Neural crest cell (in vitro differentiated cells): ENCODE measurements at places on chromosomes 7 and 10.
A peak's percentile ranks its signal among the peaks of the same experiment; 100 is the strongest.

GRCh38 chr7:88218836-88219605, 817 bp downstream of the SRI start:
- DNase-seq: peak; percentile 26

GRCh38 chr10:25441270-25441669, 266.5 kb downstream of the GPR158 start:
- no peak for DNase-seq

DNA sequence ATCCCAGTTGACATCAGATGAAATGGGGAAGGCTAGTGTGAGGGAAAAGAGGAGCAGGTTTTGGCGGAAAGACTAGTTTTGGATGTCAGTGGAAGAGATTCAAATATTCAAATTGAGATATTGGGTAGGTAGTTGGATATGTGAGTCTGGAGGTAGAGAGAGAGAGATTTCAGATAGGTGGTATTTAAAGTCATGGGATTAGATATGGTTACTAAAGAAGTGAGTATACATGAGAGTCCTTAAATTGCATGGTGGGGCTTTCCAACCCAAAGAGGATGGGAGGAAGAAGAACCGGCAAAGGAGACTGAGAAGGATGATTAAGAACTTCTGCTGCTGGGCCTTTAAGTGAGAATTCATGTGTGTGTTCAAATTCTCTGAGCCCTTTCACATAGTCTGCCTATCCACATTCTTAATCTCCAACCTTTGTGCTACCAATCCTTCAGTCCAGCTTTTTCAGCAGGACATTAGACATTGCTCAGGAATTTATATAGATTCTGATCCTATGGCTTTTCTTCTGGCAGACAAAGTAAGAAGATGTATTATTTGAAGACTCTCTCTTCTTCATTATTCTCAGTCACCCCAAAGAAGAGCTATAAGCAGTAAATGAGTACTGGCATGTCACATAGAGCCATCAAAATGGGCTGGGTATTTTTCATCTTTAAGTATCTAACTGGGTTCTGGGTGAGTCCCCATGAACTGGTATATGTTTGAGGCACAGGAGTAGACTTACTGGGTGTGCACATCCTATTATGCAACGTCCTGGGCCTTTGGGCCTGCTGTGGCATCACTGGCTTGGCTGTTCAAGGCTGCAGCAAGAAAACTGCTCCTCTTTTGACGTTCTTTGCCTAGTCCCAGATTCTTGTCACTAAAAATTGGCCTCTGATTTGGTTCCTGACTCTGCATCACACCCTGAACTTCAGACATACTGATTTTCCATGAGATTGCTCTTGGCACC, 33.6 kb downstream of the ST7 start:
- no peak for DNase-seq

DNA sequence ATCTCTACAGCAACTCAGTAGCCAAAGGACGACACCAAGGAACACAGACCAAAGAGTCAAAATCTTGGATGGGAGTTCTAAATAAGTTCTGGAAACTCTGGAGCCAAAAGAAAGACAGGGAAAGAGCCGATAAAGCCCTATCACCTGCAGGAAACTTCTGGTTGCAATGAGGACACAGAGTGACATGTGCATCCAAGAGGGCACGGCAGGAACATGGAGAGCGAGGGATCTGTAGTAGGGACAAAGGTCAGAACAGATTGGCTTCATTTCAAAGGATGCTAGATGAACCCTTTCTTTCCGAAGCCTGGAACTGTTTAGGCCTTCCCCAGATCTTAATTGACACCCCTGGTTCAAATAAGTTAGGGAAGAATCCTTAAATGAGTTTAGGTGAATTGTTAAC, 39.5 kb downstream of the CACNA2D1 start:
- DNase-seq: no peak

- DNase-seq: peak; percentile 43
These were observed 7.4 kb upstream of the MICALL2 start for GRCh38 chr7:1466524-1467271.

DNA sequence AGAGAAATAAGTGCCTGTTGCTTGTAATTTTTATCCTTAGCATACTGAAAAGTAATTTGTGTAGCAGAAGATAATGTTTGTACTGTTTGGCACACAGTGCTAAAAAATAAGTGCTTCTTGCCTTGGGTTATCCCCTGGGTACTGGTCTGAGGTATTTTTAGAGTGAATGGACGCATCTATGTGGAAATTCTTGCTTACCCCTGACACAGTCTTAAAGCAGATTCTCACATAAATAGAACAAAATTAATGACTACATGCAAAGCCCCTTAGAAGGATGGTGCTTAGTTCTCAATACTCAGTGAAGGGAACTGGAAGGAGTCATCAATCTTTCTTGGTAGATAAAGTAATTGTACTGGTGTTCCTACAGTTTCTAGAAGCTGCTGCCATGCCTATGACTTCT, 548.6 kb downstream of the ARL4A start:
- DNase-seq: no peak

GRCh38 chr10:102475451-102476040, 24.2 kb upstream of the C10orf95 start:
- DNase-seq: no peak

DNA sequence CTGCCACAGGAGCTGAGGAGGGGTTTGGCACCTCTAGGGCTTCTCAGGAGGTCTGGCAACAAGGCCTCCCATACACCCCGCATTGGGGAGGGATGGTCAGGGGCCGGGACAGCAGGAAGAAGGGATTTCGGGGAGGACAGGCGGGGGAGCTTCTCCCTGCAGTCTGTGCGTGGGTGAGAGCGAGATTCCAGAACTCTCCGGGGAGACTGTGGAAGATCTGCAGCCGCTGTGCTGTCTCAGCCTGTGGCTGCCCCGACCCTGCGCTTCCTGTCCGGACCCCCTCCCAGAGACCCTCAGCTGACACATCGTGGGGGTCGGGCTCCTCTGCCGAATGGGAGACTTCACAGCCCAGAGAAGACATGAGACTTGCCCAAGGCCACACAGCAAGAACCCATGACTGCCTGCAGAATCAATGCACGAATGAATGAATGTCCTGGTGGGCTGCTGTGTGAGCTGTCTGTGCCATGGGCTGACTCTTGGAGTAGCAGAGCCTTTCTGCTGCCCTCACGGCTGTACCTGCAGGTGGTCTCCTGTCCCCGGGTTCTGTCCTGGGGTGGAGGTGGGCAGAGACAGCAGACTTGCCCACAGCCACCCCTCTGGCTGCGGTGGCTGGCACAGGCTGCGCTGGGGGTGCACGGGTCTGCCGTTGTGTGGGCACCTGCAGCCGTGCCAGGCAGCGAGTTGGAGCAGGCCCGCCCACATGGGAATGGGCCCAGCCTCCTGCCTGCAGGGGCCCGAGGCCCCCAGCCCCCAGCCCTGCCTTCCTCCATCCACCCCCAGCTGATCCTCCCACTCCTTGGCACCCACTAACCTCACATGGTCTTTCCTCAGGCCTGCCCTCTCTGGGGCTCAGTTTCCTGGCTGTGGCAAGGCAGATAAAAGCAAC, 16.3 kb upstream of the LFNG start:
- DNase-seq: no peak

- DNase-seq: peak; percentile 6
These were observed 174.4 kb downstream of the ST7 start for GRCh38 chr7:117127585-117128168.

DNA sequence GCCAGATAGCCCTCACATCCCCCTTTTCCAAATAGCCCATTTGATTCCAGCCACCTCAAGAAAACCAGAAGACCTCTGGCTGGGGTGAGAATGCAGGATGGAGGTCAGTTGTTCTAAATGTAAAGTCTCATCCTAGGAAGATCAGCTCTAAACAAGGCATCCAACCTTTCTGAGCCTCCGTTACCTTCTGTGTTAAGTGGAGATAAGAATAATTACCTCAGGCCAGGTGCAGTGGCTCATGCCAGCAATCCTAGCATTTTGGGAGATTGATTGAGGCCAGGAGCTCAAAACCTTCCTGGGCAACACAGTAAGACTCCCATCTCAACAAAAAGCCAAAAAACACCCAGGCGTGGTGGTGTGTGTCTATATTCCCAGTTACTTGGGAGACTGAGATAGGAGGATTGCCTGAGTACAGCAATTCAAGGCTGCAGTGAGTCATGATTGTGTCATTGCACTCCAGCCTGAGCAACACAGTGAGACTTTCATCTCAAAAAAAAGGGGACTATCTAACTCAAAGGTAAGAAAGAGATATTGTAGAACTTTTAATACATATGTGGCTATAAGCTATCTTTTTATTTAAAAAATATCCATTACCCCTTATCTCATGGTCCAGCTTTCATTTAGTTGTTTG, 43.5 kb downstream of the PRTFDC1 start:
- DNase-seq: no peak

- no peak for DNase-seq
These were observed 27.6 kb upstream of the EMX2 start for GRCh38 chr10:117514971-117515370.

DNA sequence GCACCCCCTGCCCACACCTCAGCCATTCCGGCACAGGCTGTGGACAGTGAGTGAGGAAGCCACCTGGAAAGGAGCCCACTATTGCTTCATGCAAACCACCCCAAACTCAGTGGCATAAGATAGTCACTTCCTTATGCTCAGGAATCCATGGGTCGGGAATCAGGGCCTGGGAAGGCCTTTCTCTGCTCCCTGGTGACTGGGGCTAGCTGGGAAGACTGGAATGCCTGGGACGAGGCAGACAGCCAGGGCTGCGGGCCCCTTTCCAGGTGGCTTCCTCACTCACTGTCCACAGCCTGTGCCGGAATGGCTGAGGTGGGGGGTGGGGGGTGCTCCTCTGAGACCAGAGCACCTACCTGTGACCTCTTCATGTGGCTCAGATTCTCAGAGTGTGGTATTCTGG, 74.1 kb upstream of the GRB10 start:
- DNase-seq: no peak

DNA sequence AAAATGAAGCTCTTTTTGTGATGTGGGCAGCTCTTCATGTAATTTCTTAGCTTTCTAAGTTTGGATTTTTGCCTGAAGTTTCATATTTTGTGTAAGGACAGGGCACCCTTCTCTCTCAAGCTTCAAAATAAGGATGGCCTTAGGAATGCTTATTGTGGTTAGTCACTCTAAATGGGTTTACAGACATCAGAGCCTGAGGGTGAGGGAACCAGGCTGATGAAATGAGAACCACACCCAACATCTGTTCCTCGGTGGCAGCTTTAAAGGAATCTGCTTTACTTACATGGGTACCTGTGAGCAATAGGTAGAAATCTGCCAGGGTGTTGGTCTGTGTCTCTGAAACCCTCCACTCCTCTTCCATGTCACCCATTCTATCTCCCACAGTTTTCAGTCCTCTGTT, 174.3 kb downstream of the EMX2 start:
- no peak for DNase-seq
